ENCODE measurements at places on chromosomes 4 and X.

- no peak for DNase-seq
These were observed 90.3 kb upstream of the GK2 start for GRCh38 chr4:79498282-79498681.

DNA sequence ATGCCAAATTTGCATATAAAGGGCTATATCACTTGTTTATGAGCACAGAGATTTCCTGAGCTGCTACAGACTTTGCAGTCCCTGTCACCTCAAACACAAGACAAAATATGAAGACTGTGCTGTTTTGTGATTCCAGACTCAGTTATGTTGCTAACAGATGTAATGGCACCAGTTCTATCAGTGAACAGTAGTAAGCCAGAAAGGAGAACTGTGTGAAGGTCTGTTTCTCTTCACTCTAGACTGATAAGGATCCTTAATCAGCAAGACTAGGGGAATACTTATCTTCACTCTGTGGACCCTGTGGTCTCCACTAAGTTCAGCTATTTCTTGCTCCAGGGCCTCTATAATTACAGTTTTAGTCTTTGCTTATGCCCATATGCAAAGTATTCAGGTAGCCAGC is 82.7 kb downstream of the ANXA5 start:
- DNase-seq: no peak

DNA sequence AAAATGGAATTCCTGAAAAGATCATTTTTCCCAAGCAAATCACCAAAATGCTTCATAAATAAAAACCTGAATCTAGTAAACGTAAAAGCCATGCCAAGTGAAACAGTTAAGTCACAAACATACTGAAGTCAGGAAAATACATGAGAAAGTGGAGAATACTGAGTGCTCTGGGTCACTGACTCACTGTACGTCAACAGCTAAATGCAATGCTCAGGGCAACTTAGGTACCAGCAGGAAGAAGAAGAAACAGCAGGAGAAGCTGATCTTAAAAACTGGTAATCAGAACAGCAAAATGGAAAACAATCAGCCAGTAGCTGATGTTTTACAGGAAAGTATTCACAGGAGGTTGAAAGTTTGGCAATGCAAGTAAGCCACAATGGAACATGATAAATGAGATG is 252.6 kb upstream of the ETNPPL start:
- DNase-seq: no peak

- no peak for DNase-seq
These were observed 573.0 kb downstream of the KCTD8 start for GRCh38 chr4:43875655-43876054.

GRCh38 chrX:151985955-151986354 is 11.5 kb upstream of the GABRE start:
- DNase-seq: no peak

All from endothelial cell (in vitro differentiated cells).